ENCODE measurements at places on chromosomes 4 and X.

- DNase-seq, result no peak
Observed at GRCh38 chr4:17230727-17231126, 281.2 kb downstream of the QDPR start.

GRCh38 chr4:13496605-13497004 lies 12.5 kb upstream of the RAB28 start:
- DNase-seq, result no peak

DNA sequence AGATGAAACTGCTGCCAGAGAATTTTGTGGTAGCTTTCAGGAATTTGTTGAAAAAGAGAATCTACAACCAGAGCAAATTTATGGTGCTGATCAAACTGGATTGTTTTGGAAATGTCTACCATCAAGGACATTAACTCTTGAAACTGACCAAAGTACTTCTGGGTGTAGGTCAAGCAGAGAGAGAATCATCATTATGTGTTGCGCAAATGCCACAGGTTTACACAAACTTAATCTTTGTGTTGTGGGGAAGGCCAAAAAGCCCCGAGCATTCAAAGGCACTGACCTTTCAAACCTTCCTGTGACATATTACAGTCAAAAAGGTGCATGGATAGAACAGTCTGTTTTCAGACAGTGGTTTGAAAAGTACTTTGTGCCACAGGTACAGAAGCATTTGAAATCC lies 2.1 kb downstream of the TIGD2 start:
- no peak for DNase-seq

GRCh38 chr4:88696630-88697029 lies 999 bp downstream of the NAP1L5 start:
- no peak for DNase-seq

DNA sequence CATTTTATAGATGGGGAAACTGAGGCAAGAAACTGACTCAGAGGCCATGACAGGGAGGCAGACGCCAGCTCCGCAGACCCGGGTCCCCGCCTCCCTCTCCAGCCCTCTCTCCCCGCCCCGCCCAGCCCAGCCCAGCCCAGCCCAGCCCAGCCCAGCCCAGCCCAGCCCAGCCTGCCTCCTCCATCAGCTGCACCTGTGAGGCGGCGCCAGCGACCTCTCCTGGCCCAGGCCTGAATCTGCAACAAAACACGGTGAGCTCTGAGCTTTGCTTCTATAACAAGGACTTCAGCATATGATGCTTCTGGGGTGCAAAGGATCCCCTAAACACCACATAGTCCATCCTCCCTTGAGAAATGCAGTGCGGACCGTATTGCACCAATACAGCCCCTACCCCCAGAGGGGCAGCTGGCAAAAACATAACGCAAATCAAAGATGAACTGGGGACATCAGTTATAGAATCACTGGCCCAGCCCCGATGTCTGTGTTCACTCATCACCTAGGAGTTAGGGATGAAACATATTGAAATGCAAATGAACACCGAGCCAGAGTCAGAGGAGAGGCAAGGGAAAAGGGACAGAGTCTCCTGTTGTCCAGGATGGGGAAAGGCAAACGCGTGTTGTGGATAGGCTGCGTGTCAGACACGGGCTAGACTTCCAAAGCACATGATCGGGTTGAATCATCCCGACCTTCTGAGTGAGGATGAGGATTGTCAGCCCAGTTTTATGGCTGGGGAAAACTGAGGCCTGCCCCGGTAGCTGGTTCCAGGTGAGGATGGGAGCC lies 216.1 kb upstream of the PSAPL1 start:
- peak; percentile 63 for DNase-seq

- DNase-seq, result no peak
Observed at GRCh38 chr4:140893939-140894338, 137.8 kb upstream of the TBC1D9 start.

- no peak for DNase-seq
Observed at GRCh38 chrX:106987488-106987887, 12.5 kb downstream of the MORC4 start.

DNA sequence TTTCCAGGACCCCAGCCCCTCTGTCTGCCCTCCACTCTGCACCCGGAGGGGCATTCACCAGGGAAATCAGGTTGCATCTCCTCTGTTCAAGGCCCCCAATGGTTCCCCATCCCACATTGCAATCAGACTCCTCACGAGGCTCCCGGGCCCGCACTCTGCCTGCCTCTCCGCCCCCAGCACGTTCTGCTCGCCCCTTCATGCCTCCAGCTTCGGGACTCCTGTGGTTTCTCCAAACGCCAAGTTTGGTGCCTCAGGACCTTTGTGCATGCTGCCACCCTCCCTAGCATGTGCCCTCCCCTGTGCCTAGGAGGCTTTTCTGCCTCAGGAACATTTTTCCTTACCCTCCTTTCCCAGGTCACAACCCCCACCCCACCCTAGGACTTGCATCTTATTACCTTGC lies 183.6 kb upstream of the PSAPL1 start:
- DNase-seq, result no peak

GRCh38 chrX:148661035-148661434 lies 160.6 kb downstream of the AFF2 start:
- no peak for DNase-seq

DNA sequence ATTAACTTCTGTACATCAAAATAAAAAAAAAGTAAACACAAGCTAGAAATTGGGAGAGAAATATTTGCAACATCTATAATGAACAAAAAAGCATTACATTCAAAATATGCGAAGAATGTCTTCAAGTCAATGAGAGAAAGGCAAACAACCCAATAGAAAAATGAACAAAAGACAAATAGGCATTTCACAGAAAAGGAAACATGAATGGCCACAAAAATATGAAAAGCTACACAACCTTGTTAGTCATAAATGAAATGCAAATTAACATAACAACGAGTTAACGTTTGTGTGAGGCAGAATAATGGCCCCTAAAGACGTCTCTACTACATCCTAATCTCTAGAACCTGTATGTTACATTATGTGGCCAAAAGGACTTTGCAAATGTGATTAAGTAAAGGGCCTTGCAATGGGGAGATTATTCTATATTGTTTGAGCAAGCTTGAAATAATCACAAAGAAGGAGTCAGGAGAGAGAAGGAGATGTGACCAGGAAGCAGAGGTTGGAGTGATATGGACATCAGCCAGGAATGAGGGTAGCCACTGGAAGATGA lies 86.8 kb downstream of the WDFY3 start:
- no peak for DNase-seq

GRCh38 chrX:101219116-101219863 lies at the start of gene DRP2:
TSS of gene DRP2 (plus strand) at chrX:101219786. CDS start at chrX:101231648, 11,862 bp downstream.
- DNase-seq, result no peak

- DNase-seq, result no peak
Observed at GRCh38 chr4:92163348-92163747, 140.4 kb upstream of the GRID2 start.

DNA sequence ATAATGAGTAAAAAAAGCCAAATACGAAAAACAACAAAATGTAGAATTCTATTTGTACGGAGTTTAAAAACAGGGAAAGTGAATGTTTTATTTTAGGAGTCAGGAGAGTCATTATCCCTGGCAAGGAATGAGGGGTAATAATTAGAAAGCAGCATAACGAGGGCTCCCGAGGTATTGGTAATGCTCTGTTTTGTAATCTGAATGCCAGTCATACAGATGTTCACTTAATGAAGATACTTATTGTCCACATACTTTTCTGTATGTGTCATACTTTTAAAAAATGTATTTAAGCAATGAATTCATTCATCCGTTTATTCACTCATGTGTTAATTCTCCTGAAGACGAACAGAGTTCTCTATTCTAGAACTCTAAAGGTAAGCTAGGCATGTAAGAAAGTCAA lies 87.8 kb upstream of the BMP2K start:
- DNase-seq, result no peak

DNA sequence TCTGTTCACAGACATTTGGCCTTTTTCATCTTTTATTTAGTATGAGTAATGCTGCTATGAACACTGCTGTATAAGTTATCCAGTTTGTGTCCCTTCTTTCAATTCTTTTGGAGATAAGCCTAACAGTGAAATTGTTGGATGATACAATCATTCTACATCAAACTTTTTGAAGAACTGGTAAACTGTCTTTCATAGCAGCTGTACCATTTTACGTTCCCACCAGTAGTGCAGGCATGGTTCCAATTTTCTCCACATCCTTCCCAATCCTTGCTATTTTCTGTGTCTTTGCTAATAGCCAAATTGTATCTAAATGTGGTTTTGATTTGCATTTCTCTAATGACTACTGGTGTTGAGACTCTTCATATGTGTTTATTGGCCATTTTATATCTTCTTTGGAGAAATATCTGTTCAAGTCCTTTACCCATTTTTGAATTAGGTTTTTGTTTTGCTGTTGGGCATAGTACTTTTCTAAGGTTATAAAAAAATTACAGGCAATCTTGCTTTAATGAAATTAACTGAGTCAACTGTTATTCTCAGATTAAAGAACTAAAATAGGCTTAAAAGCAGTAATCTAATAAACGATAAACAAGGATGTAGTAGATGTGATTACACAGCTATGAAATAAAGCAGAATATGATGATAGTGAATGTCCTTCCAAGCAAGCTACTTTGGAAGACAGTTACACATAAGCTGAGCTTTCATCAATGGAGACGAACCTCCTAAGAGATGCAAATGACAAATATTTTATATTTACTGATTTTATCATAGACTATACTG lies 57.2 kb downstream of the FBXW7 start:
- no peak for DNase-seq

- DNase-seq, result no peak
Observed at GRCh38 chrX:115571712-115572111, 10.7 kb downstream of the PLS3 start.

DNA sequence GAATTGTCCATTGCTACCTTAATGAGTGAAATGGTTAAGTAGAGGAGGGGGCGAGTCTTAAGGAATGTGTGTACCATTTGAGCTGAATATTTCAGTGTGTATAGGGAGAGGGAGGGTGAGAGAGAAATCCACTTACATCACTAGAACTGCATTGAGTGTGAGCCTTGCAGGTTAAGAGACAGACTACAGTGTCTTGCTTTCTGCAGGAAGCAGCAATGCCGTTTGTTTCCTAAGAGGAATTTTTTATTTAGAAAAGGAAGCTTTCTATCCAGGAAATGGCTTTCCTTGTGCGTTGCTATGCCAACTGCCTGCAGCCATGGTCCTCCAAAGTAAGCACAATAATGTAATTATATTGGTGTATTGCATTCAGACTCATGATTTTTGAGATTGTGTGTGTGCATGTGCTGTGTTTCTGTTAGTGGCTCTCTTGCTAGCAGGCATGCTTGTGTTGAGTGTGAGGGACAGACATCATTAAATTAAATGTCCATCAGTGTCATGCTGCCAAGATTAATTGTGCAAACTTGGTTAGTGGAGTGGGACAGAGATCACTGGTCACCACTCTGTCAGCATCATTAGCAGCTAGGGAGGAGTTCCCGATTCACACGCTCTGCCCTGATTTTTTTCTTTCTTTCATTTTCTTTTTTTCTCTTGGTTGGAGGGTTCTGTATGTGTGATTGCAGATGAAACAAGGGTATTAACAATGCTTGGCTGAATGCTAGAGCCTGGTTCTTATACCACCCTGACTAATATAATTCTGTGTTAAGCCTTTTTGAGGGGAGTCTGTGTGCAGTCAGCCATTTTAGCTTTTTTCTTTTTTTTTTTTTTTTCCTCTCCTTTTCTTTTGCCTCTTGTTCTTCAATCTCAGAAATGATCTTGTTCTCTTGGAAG lies 164.3 kb downstream of the RAPGEF2 start:
- no peak for DNase-seq

DNA sequence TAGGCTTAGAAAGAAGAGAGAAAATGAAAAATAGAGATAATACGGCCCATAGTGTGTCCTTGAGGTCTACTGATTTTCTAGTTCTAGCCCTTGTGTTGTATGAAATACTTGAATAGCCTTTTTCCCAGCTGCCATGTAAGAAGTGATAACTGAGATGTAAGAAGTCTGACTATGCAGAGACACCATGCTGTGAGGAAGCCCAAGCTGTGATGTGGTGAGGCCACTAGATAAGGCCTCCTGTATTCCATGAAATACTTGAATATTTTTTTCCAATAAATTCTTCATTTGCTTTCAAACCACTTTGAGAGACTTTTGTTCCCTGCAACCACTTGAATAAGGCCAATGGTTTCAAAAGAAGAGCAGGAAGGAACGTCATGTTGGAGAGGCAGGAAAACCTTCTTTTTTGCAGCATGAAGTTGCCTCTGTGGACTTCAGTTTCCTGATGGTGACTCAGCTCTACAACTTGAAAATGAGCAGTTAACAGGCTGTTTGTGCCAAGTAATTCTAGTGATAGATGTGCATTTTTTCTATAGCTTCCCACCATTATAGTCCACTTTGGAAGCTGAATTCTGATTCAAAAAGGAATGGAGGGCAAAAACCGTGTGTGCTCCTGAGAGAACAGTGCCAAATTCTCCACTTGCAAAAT lies 25.5 kb upstream of the FAM9C start:
- DNase-seq, result no peak

GRCh38 chrX:10926404-10926803 lies 184.7 kb upstream of the HCCS start:
- DNase-seq, result no peak

GRCh38 chr4:103915224-103915869 lies 195.6 kb upstream of the TACR3 start:
- DNase-seq, result no peak

GRCh38 chr4:166506051-166506450 lies 633.0 kb downstream of the TLL1 start:
- no peak for DNase-seq

- no peak for DNase-seq
Observed at GRCh38 chr4:155629183-155629825, 37.3 kb upstream of the GUCY1A1 start.

GRCh38 chr4:14083150-14083549 lies 455.6 kb upstream of the BOD1L1 start:
- no peak for DNase-seq

- no peak for DNase-seq
Observed at GRCh38 chr4:120202222-120202621, 135.6 kb upstream of the MAD2L1 start.

DNA sequence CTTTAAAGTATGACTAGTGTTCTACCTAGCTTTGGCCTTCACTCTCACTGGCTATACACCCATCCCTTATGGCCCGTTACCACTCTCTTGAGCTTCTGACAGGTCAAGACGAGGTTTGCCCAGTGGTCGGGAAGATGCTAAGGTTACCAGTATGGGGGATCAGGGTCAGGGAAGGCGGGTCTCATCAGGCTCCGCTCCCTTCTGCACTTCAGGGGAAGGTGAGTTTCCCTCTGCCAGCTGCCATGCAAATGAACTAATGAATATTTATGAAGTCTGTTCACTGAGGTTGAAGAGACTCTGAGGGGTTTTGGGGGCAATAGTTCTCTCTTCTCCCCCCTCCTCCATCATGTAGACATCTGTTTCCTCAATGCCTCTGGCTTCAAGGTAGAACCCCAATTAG lies 6.6 kb downstream of the EFNB1 start:
- no peak for DNase-seq

DNA sequence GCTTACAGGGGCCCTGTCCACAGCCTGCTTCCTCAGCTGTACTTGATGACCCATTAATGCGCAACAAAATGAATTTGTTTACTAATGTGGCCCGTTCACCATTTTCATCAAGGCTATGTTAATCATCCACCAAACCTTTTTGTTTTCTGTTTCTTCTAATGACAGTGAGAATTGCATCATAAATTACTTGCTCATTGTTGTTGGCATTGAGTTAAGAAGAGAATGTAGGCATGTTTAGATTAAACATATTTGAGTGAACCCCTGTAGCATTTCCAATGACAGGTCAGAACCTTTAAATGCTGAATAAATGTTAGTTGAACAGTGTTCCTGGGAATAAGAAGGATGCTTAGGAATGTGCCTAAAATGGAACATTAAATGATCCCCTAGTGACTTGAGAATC lies 183.4 kb downstream of the SPRY1 start:
- no peak for DNase-seq
